ENCODE measurements at places on chromosomes 16 and 17.

DNA sequence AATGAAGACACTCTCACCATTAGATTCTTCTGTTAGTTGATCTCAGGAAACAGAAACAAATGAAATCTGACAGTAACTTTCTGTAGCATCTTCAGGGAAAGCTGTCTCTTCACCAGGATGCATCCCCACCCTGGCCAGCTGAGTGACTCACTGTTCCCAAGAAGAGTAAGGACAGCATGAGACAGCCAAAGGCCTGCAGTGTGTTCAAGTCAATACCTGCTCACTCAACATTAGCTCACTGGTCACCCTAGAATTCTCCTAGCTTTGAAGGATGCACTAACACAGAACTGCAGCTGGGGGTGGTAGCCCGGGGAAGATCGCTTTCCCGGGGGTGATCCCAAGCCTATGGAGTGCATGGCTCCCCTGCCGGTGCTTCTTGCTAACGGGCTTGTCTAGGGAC, 28.2 kb upstream of the CLEC18B start:
- no peak for DNase-seq

DNA sequence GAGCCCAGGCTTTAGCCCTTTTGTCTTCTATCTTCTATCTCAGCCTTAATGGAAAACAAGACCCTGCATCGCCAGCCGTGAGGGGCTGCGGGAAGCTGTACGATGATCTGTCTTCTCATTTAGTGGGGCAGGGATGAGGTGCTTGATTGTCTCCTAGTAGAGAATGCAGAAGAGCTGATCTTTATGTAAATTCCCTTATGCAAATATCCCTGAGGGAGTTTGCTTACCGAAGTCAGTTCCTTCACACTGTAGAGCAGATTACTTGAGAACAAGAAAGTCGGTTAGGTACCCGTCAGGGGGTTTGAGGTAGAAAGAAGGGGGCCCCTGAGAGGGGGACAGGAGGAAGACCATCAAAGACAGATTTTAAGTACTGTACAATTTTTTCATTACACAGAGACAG, 66.2 kb downstream of the IRF8 start:
- DNase-seq: no peak

DNA sequence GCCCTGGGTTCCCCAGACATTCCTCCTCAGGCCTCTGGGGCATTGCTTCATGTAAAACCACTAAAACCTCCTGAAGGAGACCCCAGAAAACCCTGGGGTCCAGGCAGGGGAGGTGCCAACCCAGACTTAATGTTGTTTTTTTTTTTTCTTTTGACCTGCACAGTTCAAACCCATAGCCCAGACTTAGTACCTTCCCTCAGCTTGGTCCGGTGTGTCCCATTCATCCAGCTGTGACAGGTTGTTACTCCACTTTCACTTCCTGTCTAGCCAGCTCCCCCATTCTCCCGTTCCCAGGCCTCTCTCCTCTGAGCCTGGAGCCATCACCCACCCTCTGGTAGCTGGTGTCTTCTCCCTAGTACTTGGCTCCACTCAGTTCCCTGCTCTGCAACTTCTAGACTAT, 4.8 kb downstream of the CDR2L start:
- DNase-seq: no peak

DNA sequence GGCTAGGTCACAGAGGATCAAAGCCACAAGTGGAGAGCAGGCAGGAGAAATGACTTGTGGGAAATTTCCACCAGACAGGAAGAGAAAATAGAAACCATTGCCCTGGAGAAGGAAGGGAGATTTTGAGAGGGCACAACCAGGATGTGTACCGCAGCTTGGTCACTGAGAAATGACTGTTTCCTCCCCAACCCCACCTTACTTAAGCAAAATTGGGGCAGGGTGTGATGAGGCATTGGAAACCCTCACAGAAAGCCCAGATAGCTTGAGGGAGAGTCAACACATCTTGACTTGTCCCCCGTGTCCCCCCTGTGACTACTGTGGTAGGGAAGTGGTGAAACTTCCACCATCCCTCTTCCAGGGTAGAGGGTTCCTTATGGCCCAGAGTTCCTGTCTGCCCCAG, 113.5 kb upstream of the FAM20A start:
- DNase-seq: no peak

GRCh38 chr17:45177563-45177962, 15.9 kb downstream of the HEXIM2 start:
- DNase-seq: no peak

DNA sequence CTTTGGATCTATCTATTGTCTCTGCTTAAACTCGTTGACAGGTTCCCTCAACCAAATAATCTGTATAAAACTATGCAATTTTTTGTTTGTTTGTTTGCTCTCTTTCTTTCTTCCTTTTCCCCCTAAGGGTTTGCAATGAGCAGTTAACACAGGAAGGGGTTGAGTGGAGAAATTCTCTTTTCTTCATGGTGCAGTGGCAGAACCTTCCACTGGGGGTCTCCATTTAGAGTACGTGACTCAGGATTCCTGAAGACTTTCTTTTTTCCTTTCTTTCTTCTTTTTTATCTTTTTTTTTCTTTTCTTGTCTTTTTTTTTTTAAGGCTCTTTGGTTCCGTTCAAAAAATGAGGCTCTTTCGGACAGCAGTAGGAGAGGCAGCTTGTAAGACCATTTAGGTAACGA, 19.5 kb upstream of the RBFOX1 start:
- DNase-seq: no peak

- no peak for DNase-seq
Observed at GRCh38 chr16:1640261-1640941, 28.2 kb downstream of the CRAMP1 start.

- peak; percentile 25 for DNase-seq
Observed at GRCh38 chr16:58661199-58661830, 23.3 kb downstream of the SLC38A7 start.

DNA sequence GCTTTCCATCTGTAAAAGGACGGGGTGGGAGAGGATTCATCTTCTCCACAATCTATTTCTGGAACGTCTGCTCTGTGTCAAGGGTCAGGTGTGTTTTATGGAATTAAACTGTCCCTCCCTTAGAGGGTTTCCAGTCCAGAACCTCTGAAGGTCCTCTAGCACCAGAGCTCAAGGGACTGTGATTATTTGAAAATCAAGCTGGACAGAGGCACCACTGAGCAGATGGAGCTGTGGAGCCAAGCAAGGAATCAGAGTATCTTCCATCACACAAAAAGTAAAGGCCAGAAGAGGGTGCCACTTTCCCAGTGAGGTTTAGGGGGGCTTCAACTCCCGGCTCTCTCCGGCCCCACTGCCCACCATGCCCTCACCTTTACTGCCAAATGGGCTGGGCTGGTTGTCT, 6.8 kb downstream of the CACNG5 start:
- DNase-seq: no peak

DNA sequence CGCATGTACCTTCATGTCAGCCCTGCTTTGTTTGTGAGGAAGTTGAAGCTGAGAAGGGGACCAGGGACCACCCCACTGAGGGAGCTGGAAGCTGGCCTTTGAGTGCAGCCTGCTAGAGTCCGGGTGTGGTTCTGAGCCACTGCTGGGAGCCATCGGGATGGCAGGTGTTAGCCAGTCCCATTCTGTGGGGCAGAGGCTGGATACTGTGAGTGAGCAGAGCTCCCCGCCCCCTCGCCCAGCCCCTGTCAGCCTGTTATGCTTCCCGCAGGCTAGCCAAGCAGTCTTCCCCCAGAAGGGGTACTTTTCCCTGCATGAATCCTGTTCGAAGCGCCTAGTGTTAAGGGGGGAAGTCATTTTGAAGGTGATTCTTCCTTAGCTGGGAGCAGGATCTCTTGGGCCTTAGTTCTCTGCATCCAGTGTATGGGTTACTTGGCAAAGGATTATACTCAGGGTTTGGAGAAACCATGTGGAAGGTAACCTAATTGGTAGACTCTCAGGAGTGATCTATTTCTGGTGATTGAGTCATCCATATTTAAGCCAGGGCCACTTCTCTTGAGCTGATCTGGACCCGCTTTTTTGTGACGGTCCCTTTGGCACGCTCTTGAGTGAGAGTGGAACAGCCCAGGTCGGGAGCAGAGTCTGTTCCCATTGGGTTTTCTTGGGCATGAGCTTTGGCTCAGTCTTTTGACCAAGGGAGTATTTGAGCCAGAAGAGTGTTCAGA, 23.8 kb downstream of the AKAP1 start:
- no peak for DNase-seq

DNA sequence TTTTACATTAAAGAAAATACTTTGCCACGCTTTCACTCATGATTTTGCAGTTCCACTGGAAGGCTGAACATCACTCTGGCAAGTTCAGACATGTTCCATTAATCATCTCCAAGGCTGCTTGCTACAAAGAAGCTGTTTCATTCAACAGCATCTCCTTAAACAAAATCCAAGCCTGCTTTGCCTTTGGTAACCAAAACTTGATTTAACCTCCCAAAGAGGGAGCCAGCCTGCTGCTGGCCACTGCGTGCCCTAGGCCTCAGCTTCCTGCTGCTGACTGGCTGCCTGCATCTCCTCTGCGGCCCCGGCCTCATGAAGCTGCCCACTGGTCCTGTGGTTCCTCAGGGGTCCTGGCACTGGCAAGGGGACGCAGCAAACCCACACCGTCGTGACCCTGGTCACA, 31.8 kb downstream of the ANKRD11 start:
- no peak for DNase-seq

GRCh38 chr17:17018021-17018441, 24.2 kb upstream of the MPRIP start:
- no peak for DNase-seq

All from activated CD4-positive, alpha-beta T cell treated with anti-CD3 and anti-CD28 coated beads, Interleukin-2, amount 10 ng/mL, durations not matched to agents 7 days and 5 days (primary cell).